Germinal center (tissue), 1 donor: ENCODE measurements at places on chromosomes 12 and 14.

DNA sequence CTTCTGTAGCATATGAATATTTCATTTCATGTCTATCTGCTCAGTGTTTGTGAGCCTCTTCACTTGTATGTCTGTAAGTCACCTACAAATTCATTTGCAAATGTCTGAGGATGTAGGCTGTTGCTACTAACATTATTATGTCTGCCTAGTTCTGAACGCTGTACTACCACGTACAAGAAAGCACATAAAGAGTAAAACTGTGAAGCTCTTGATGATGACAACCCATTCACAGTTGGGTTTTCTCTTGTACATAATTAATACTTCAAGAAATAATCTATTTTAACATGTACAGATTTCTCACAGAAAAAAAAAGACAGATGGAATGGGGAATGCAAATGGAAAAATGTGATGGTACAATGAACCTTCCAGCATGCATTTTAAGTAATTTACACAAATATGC lies 64.3 kb upstream of the CPNE8 start:
- no peak for DNase-seq

- peak; percentile 6 for DNase-seq
Measured at GRCh38 chr12:89663577-89664357, 44.9 kb downstream of the ATP2B1 start.

- DNase-seq = no peak
Measured at GRCh38 chr12:7114851-7115250, 5.8 kb upstream of the C1RL start.

GRCh38 chr12:90989686-90990111 lies 15.1 kb downstream of the EPYC start:
- DNase-seq = no peak

DNA sequence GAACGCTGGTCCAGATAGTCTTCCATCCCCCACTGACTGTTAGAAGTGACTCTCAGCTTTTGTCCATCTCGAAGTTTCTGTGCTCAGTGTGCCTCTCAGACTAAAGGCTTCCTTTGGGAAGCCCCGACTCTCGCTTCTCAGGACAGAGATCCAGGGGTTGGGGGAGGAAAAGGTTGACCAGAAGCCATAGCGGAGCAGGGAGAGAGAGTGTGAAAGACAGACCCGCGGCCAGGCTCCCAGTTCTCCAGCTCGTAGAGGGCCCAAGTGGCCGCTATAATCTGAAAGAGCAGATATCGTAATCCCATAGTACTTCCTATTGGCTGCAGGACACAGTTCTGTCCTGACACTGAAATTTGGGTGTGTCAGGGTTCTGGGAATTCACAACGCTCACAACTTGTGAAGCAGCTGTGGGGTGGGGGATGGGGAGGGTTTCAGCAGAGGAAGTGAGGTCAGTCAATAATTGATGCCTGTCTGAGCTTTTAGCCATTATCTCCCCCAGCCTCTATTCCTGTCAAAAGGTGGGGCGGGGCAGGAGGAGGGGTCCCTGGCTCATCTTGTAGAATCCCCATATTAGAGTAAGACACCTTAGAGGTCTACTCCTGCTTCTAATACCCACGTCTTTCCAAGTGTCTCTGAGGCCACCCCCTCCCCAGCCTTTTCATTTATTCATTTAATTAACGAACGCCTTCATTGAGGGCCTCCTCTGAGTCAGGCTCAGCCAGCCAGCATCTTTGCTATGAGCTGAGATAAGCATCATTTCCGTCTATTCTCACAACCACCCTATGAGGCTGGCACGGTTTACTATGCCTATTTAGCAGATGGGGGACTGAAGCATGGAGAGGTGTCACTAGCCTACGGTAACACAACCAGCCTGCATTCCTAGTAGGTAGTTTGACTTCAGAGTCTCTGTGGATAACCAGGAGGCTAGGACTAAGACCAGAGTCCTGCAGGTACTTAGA lies 1.6 kb upstream of the ACVRL1 start:
- no peak for DNase-seq

- no peak for DNase-seq
Measured at GRCh38 chr14:54796961-54797360, 105.7 kb downstream of the GCH1 start.

DNA sequence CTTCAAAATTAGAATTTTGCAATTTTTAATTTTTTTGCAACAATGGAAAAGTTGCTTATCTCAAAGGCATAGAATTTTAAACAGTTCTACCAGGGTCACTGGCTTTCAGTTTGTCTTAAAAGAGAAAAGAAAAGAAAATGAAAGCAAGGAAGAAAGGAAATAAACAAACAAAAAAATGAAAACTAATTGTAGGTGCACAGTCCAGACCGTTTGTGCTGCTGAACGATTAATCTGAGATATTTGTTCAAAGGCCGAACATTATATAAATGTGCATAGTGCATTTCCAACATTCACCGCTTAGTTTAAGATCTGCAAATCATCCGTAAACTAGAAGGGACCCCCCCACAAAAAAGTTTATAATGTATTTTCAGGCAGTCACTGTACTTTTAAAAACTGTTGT lies 5.5 kb upstream of the OTX2 start:
- no peak for DNase-seq

DNA sequence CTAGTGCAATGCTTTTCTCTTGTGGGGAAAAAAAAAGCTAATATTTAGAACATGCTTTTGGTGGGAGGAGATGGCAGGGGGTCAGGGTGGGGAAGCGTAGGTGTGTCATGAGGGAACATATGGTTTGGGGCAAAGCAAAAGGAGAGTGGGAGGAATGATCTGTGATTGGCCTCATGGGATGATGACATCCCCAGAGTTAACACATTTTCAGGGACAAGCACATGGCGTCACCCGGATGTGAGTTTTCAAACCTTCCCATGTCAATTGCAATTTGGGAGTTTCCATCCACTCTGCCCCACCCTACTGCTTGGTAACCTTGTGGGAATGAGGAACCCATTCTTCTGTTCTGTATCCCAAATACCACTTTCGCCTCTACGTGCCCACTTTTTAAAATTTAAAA lies 164.2 kb downstream of the SSPN start:
- DNase-seq = no peak

DNA sequence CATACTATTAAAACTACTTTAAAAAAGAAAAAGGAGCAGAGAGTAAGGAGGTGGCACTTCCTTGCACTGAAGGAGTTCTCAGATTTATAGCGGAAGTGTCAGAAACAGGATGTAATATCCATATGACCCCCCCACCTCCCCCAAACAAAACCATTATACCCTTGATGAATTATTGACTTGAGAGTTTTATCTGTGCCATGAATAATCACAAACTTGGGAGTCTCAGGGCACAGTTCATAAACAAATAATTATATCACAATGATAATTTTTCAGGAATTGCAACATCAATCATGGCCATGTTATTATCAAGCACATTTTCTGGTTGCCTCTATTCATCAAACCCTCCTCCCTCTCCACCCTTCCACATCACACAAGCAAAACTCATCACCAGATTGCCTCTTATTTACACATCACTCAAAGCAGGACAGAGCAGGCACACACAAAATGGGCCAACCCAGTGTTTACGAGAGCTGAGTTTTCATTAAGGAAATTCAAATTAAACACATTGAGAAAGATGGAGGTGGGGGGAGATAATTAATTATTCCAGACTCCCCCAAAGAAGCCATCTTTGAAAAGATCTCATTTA lies 141.4 kb downstream of the EGLN3 start:
- no peak for DNase-seq
